ENCODE measurements at places on chromosomes 2 and 18.

GRCh38 chr2:186891185-186891621 lies 42.2 kb upstream of the ZSWIM2 start:
- no peak for DNase-seq

DNA sequence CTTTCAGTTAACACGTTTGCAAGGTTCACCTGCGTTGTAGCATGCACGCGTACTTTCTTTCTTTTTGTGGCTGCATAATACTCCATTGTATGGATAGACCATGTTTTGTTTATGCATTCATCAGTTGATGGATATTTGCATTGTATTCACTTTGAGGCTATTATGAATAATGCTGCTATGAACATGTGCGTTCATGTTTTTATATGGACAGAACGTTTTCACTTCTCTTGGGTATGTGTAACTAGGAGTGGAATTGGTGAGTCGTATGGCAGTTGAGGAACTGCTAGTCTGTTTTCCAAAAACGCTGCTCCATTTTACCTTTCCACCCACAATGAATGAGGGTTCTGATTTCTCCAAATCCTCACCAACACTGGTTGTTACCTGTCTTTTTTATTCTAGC lies 244.3 kb downstream of the GLI2 start:
- no peak for DNase-seq

GRCh38 chr18:68033466-68033865 lies 516.9 kb upstream of the DSEL start:
- DNase-seq = no peak

DNA sequence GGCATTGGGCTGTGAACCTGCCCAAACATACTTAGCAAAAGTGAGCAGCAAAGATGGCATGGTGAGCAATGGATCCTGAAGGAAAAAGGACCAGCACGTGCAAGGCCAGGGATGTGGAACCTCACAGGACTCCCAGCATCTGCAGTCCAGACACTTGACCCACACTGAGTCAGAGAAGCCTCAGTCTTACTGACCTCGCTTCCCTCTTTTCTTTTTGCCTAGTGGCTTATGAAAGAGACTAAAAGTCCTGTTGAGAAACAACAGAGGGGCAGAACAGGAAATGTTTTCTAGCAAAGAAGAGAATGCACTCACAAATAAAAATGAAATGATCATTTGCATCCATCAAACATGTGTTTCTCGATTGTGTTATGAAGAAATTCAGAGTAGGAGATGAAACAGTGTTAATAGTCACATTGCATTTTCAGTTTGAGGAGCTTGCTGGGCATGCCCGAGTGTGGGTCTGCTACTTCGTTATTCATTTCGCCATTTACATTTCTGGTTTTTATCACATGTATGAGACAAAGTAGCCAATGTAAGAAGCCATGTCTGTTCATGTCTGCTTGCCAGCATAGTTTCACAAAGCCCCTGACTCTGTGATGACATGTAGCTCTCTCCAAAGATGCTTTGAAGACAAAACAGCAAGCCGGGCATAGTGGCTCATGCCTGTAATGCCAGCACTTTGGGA lies 118.4 kb downstream of the INO80D start:
- no peak for DNase-seq

DNA sequence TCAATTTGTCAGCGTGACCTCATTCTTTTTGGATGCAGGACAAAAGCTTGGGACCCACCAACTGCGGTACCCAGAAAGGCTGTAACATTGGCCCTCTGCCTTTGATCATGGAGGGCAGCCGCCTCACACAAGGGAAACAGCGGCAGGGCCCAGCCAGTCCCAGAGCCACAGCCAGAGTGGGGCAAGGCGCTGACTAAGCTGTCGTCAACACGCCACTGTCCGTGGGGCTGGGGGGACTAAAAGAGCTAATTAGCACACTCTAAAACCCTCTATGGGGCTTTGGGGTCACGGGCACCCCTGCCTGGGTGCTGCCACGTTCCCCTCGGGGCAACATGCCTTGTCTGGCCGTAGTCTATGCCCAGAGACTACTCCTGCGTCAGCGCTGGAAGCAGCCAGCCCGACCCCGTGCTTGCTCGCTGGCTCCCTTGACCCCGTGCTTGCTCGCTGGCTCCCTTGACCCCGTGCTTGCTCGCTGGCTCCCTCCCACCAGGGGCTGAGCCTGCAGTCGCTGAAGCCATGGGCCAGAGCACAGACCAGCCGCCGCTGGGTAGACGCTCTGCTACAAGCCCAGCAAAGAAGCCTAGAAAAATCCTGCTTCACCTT lies 598.4 kb downstream of the MBD2 start:
- no peak for DNase-seq

DNA sequence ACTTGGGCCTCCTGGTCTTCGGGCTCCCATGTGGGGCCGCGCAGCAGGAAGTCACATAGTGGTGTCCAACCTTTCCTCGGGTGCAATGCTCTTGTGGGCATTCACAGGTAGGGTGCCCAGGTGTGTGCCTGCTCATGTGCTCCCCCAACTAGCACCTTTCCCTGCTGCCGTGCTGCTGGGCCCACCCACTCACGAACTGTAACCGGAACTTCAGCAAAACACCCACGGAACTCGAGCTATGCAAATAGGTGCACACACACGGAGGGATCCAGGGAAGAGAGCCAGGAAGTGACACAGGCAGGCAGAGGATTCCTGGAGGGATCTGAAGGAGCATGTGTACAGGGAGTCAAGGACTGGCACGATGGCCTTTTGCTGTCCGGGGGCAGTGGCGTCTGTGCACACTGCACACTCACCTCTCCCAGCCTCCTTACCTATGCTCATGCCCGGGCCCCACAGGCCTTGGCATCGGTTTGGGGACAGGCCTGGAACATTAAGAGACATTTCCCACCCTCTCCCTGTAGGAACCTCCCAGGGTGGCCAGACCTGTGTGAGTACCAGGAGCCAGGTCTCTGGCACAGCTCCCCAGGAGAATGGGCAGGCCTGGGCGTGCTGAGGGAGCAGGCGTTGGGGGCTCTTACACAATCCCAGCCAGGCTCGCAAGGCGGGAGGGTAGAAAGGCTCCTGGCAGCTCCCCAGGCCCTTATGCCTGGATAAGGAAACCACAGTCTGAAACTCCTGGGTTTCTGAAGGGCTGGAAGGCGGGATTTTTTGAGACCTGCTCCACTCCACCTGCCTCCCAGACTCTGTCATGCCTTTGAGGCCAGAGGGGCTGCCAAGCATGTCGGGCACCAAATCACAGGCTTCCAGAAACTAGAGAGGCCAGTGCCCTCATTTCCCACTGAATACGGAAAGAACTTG lies 6.6 kb upstream of the PTMA start:
- DNase-seq = no peak

DNA sequence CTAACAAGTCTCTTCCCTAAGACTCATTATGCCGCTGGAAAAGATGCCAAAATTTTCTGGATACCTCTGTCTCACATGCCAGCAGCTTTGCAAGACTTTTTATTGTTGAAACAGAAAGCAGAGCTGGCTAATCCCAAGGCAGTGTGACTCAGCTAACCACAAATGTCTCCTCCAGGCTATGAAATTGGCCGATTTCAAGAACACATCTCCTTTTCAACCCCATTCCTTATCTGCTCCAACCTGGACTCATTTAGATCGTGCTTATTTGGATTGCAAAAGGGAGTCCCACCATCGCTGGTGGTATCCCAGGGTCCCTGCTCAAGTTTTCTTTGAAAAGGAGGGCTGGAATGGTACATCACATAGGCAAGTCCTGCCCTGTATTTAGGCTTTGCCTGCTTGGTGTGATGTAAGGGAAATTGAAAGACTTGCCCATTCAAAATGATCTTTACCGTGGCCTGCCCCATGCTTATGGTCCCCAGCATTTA lies 26.3 kb downstream of the DHRS9 start:
- peak; percentile 66 for DNase-seq

DNA sequence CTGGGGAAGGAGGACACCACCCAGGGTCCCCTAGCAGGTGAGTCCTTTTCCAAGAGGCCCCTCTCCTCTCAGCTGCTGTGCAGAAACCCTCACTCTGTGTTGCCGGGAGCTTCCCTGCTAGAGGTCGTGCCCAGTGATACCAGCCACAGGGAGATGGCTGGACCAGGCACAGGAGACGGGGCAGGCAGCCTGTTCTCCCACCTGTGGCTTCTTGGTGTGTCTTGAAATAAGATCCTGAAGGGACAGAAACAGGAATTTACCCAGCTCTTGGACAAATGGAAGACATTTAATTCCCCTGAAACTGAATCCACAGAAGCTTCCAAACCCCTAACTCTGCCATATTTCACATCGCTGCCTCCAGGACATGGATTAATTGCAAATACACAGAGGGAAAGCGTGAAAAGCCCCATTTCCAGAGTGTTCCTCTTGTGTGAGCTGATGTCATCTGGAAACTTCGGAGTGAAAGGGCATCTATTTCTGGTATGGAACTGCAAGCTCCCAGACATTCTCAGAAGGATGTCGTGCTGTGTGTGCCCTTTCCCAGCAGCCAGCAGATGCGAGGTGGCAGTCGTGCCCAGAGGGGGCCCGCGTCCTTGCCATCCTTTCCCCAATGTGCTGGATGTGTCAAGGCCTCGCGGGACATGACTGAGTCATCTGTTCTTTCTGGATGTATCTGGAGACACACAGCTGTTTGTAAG lies 177.7 kb downstream of the SEPTIN10 start:
- peak; percentile 28 for DNase-seq

DNA sequence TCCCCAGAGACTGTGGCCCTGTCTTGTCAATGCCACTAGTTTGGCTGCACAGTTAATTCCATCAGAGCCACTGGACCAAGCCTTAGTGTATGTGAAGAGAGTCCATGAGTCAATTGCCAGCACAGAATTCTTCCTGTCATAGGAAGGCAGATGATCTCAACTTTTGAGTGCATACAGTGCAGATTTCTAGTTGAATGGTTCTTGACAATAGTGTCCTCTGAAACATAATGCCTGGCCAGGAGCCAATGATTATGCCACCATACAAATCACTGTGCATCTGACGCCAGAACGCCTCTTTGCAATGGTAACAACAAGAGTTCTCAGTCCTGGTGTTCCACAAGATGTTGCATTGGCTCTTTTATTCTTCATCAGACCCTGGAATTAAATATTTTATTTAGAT lies 7.1 kb downstream of the NEUROD1 start:
- no peak for DNase-seq

GRCh38 chr18:73707035-73707434 lies 440.6 kb downstream of the FBXO15 start:
- DNase-seq = no peak

GRCh38 chr2:25420820-25421237 lies 79.1 kb upstream of the DNMT3A start:
- no peak for DNase-seq

DNA sequence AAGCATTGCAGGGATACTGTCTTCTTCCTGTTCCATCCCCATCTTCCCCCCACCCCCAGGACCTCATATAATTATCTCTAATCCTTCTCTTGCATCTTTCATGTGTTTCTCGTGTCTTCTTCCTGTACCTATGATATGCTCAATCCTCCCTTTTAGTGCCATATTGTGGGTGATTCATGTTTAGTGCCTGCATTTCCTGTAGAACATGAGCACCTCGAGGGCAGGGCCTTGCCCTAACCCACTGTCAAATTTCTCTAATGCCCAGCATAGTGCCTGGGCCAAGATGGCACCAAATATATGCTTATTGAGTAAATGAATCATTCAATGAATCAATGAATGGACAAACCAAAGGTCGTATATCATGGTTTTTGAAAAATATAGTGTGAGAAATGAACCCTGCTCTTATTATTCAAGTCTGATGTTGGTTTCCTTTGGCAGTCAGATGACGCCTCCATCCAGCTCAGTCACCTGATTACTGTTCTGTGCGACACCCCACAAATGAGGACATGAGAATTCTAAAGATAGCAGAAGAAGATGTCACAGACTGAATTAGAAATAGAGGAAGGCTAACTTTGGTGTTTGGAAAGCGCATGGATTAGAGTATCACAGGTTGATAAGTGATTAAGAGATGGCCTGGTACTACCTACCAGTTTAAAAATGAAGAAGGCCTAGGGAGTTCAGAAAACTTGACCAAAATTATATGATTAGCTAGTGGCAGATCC lies 278.4 kb downstream of the PRKCE start:
- no peak for DNase-seq

GRCh38 chr18:58058720-58059119 lies 14.7 kb downstream of the NEDD4L start:
- no peak for DNase-seq

GRCh38 chr2:216298719-216299495 lies 73.4 kb downstream of the MARCHF4 start:
- DNase-seq = no peak

DNA sequence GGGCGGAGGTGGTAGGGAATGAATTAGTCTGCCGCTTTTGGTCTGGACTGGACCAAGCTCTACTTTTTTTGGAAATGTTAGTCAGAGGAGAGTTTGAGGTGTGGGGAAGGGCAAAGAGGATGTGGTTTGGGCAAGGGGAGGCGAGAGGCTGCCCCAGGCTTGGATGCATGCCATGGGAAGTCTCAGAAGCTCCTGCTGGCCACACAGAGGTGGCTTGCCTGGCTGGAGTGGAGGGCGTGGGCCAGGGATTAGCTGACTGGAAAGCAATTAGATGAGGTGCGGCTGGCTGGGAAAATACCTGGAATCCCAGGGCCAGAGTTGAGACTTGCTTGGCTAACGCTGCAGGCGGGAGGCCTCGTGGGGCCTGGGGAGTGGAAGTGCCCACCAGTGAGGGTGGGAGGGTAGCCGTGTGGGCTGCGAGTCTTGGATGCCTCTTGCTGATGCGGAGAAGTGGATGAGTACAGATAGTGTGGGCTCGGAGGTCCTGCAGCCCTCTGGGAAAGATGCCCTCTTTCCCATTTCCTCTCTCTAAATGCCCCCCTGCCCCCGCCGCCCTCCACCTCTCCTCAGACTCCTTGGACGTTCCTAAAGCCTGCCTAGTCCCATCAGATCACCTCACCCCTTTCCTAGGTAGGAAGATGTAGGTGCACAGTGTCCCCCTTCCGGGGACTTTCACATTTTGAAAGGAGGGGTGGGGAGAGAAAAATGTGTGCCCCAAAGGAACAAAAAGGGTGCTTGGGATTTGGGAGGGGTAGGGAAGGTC lies 117.6 kb downstream of the SMAD7 start:
- DNase-seq = peak; percentile 8

DNA sequence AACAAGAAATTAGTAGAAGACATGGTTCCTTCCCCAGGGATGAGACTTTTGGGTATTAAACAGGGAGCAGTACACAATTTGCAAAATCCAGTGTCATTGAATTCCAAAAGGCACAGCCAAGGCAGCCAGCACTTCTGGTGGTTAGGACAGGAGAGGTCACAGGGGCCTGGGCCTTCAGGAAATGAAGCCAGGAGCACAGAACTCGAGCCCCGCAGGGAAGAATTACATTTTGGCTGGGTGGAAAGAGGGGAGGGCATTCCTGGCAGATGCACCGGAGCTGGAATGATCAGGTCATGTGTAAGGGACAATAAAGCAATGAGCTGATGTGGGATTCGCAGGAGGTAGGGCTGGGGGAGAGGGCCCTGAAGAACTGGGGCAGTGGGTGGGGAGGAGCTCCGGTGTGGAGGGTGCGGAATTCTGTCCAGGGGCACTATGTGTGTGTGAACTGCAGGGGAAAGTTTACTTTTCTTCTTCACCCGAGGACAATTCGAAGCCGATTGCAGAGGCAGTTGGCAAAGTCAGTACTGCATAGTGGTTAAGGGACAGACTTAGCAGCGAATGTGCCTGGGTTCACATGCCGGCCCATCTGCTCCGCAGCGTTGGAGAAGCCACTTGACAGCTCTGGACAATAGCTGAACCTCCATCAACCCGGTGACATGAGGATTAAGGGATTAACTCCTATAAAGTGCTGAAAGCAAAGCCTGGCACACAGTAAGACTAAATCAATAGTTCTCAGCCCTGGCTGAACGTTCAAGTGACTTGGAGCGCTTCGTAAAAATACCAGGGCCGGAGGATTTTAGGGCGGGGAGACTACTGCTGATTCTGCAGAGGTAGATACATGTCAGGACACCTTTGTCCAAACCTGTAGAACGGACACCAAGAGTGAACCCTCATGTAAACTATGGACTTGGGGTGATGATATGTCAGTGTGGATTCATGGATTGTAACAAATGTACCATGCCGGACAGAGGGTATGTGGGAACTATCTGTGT lies 36.4 kb downstream of the ALPK2 start:
- DNase-seq = no peak

Data from T1000 (cell line).